ENCODE measurements at places on chromosomes 13 and 19. TPM values are rescaled to one million over a fixed set of nuclear protein-coding genes. Genes with fewer than 3 reads are reported as not detected.

ZNF468 gene
- 29.1 TPM for total RNA-seq

GRCh38 chr13:24124789-24125476, 35.6 kb upstream of the SPATA13 start:
- no peaks in the 10 kb centered on the region for H3K36me3 ChIP-seq
- no peaks in the 10 kb centered on the region for H3K27me3 ChIP-seq
- H3K4me3 ChIP-seq = no peak overlapping the region
- H3K27ac ChIP-seq = no peak overlapping the region

- H3K27ac ChIP-seq = no peak overlapping the region
- no peak overlapping the region for H3K4me3 ChIP-seq
- DNase-seq = no peak
- H3K4me1 ChIP-seq = no peaks in the 10 kb centered on the region
- H3K27me3 ChIP-seq = no peaks in the 10 kb centered on the region
- no peaks in the 10 kb centered on the region for H3K36me3 ChIP-seq
These were observed 201.2 kb downstream of the LHFPL6 start for GRCh38 chr13:39401756-39402155.

DNA sequence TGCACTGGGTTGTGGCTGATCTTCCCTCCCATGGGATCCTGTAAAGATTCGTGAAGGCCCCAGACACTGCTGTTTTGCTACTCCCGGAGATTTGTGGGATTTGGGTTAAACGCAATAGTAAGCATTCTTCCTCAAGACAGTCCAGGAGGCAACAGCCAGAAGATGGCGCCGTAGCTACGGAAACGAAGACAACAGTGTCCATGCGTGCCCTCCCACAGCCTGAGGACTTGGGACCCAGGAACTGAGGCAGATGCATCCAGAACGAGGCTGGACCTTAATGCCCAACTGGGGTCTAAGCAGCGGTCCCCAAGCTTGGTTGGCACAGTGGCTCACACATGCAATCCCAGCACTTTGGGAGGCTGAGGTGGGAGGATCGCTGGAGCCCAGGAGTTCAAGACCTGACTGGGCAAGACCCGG, 57.6 kb upstream of the ZNF507 start:
- H3K4me1 ChIP-seq = no peaks in the 10 kb centered on the region
- H3K27me3 ChIP-seq = peaks cover 2% of the 10 kb centered on the region
- H3K27ac ChIP-seq = no peak overlapping the region
- peak; percentile 62 for DNase-seq
- H3K4me3 ChIP-seq = no peak overlapping the region

GRCh38 chr13:31320946-31321345, 121.2 kb downstream of the B3GLCT start:
- H3K36me3 ChIP-seq = no peaks in the 10 kb centered on the region
- H3K27me3 ChIP-seq = no peaks in the 10 kb centered on the region
- H3K4me3 ChIP-seq = no peak overlapping the region
- H3K27ac ChIP-seq = no peak overlapping the region

DNA sequence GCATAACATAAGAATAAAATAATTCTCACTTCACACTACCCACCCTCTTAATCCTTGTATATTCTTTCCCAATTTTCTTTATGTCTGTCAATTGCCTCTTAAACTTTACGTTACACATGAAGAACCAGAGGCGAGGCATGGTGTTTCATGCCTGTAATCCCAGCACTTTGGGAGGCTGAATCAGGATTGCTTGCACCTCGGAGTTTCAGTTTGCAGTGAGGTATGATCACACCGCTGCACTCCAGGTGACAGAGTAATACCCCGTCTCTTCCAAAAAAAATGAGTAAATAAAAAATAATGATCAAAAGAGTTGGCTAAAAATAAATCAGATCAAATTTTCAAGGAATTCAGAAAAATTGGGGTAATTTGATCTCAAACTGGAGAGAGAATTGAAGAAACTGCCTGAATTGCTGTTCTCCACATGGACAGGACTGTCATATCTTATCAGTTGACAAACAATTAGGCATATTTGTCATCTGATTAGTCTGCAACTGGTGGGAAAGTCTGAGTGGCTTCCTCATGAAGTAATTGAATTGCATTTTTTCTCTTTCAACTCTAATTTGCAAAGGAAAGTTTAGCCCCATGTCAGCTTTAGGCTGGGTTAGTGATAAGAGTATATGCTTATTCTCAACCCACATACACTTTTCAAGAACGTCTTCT, 302.9 kb downstream of the ITGBL1 start:
- no peak for DNase-seq
- H3K4me1 ChIP-seq = no peaks in the 10 kb centered on the region
- H3K4me3 ChIP-seq = no peak overlapping the region
- H3K27ac ChIP-seq = no peak overlapping the region
- no peaks in the 10 kb centered on the region for H3K36me3 ChIP-seq

GRCh38 chr19:46202426-46202825, 27.1 kb upstream of the IGFL1 start:
- peak overlapping the region; percentile 16 for H3K27ac ChIP-seq
- DNase-seq = no peak
- H3K27me3 ChIP-seq = no peaks in the 10 kb centered on the region
- peaks cover 15% of the 10 kb centered on the region for H3K4me1 ChIP-seq
- H3K4me3 ChIP-seq = no peak overlapping the region
- H3K36me3 ChIP-seq = no peaks in the 10 kb centered on the region

- no peak overlapping the region for H3K27ac ChIP-seq
- DNase-seq = no peak
- no peak overlapping the region for H3K4me3 ChIP-seq
- H3K27me3 ChIP-seq = no peaks in the 10 kb centered on the region
- H3K36me3 ChIP-seq = no peaks in the 10 kb centered on the region
These were observed 6.6 kb upstream of the ESD start for GRCh38 chr13:46803586-46803985.

DNA sequence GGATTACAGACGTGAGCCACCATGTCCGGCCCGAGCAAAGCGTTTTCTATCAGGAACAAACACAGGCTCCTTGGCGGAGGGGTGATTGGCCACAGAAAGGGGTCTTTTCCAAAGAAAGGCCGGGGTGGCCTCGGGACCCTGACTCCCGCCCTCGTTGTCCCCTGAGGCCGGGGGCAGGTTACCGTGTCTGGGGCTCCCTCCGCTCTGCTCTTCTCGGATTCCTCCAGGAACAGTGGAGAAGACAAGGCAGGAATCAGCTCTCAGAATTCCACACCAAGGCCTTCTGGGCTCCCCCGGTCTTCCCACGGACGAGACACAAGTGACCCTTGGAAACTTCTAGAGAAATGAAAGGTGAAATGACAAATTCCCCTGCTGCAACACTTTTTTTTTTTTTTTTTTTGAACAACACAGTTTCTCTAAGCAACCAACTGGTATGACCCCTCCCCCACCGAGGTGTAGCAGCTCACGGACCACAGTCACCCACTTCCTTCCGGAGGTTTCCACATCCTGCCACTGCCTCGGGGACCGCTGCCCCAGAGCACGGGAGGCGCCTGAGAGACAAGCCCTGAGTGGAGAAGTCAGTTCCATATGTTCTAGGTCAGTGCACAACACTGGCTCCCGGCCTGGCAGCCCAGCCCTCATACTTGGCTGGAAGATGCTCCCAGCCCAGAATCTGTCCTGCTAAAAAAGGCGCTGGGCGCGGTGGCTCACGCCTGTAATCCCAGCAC, 11.0 kb downstream of the MOB3A start:
- H3K4me1 ChIP-seq = peaks cover 4% of the 10 kb centered on the region
- DNase-seq = no peak
- no peaks in the 10 kb centered on the region for H3K27me3 ChIP-seq
- H3K27ac ChIP-seq = no peak overlapping the region
- H3K36me3 ChIP-seq = no peaks in the 10 kb centered on the region
- no peak overlapping the region for H3K4me3 ChIP-seq

GRCh38 chr13:41457589-41458186, 338 bp downstream of the RGCC start:
- H3K36me3 ChIP-seq = no peaks in the 10 kb centered on the region
- DNase-seq = peak; percentile 48
- no peaks in the 10 kb centered on the region for H3K4me1 ChIP-seq
- no peak overlapping the region for H3K27ac ChIP-seq

- H3K27ac ChIP-seq = no peak overlapping the region
- no peaks in the 10 kb centered on the region for H3K36me3 ChIP-seq
- DNase-seq = no peak
- peaks cover 9% of the 10 kb centered on the region for H3K4me1 ChIP-seq
These were observed 58.3 kb upstream of the CLDN10 start for GRCh38 chr13:95494082-95494681.

GRCh38 chr19:2569596-2570465, 93.9 kb downstream of the GADD45B start:
- H3K4me3 ChIP-seq = no peak overlapping the region
- no peak for DNase-seq
- no peak overlapping the region for H3K27ac ChIP-seq
- no peaks in the 10 kb centered on the region for H3K4me1 ChIP-seq

DNA sequence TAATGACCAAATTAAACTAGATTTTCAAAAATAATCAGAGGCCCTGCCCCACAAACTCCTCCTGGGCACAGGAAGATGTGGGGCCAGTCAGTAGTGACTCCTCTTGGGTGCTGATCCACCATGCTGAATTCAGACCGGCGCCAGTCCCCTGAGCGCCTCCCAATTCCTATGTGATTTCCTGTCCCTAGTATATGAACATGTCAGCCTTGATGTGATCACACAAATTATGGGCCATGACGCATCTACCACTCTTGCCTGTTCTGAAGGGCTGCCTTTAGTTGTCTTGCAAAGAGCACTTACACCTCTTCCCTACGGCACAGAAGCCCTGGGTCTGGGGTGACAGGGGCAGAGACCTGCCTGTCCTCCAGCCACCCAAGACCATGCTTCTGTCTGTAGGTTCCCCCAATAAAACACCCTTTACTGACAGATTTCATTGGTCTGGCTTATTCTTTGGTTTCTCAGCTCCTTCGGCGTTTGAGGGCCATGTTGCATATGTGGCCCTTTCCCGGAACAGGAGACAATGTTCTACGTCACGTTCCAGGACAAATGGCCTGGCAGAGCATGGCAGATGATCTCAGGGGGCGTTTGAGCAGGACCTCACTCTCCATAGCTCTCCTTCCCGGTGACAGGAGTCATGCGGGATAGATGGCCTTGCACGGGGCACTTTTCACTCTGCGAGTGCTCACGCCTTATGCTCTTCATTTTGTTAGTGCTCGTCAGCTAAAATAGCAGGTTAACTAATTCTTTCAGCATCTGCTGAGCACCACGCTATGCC, 5.6 kb upstream of the ATP11A start:
- no peak overlapping the region for H3K27ac ChIP-seq
- H3K4me1 ChIP-seq = peaks cover 30% of the 10 kb centered on the region
- no peak overlapping the region for H3K4me3 ChIP-seq
- DNase-seq = no peak
- peaks cover 1% of the 10 kb centered on the region for H3K36me3 ChIP-seq
- H3K27me3 ChIP-seq = no peaks in the 10 kb centered on the region

GRCh38 chr13:77507931-77508776, 27.4 kb upstream of the SCEL start:
- H3K27me3 ChIP-seq = no peaks in the 10 kb centered on the region
- no peak for DNase-seq
- no peaks in the 10 kb centered on the region for H3K4me1 ChIP-seq
- no peak overlapping the region for H3K27ac ChIP-seq
- no peak overlapping the region for H3K4me3 ChIP-seq

INSR gene
- 22.6 TPM for total RNA-seq

HSPB6 gene
- 0.81 TPM for total RNA-seq

DNA sequence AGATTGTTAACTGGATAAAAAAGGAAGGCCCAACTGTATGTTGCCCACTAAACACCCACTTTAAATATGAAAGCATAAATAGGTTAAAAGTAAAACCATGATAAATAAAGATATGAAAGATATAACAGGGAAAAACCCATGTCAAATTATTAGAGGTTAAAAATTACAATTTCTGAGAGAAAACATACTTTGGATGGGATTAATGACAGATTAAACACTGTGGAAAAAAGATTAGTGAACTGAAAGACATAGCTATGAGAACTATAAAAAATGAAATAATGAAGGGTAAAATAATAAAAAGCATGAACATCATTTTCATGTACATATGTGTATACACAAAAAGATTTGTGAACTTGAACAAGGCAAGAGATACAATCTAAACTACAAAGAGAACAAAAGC, 2.2 kb upstream of the ZNF577 start:
- DNase-seq = no peak
- 0 out of 2 replicates have a peak, but pooled peaks cover 3% of the 10 kb centered on the region for H3K4me1 ChIP-seq
- peaks cover 6% of the 10 kb centered on the region for H3K36me3 ChIP-seq
- H3K27me3 ChIP-seq = no peaks in the 10 kb centered on the region
- H3K27ac ChIP-seq = no peak overlapping the region
